ENCODE measurements at places on chromosomes 1 and 21. TPM values are rescaled to one million over a fixed set of nuclear protein-coding genes. Genes with fewer than 3 reads are reported as not detected.
A peak's percentile ranks its signal among the peaks of the same experiment; 100 is the strongest.

Gene BRINP3
- 2.2 TPM for total RNA-seq

Gene SHISAL2A
- not detected for total RNA-seq

Gene ANKRD65
- 0.31 TPM for total RNA-seq

Gene HSPA13
- 37.0 TPM for total RNA-seq

Gene KIAA1614
- 2.6 TPM for total RNA-seq

Gene UBXN10
- total RNA-seq: 0.13 TPM

Gene PRR9
- total RNA-seq: not detected

Gene COL18A1
- total RNA-seq: 61.1 TPM

Gene OR4F16
- total RNA-seq: not detected

Gene SPRR2G
- not detected for total RNA-seq

Gene VASH2
- total RNA-seq: 8.3 TPM

Gene PDE4B
- 45.6 TPM for total RNA-seq

- no peak for DNase-seq
Measured at GRCh38 chr1:39990428-39990827, 35.5 kb downstream of the MFSD2A start.

GRCh38 chr1:186930238-186930637 is 101.5 kb downstream of the PLA2G4A start:
- no peak for DNase-seq

GRCh38 chr1:44701141-44701573 is 26.6 kb downstream of the ARMH1 start:
- no peak for DNase-seq

DNA sequence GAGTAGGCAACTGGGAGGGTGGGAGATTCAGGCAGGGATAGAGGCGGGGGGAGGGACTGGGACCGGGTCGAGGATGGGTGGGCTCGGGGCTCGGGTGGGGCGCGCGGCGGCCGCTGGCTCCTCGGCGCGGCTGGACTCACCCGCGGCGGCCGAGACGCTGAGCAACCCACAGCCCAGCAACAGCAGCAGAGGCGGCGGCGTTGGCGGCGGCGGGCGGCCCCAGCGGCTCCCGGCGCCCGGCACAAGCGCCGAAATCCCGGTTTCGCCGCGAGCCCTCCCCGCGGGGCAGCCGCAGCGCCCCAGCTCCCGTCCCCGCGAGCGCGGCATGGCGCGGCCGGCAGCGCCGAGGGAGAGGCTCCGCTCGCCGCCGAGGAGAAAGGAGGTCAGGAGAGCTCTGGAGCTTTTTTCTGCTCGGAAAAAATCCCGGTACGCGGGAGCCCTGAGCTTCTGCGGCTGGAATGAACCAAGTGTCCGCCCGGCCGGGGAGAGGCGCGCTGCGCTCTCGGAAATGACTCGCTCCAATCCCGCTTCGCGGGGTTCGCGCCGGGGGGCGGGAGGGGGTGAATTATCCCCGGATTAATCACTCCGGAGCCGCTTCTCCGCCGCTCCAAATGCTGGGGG is at the start of gene CSMD2:
Gene CSMD2 (minus strand): TSS at position 460 of the 621 bp plus-strand sequence. CDS start 133 bp downstream, at position 327.
- DNase-seq: peak; percentile 61

DNA sequence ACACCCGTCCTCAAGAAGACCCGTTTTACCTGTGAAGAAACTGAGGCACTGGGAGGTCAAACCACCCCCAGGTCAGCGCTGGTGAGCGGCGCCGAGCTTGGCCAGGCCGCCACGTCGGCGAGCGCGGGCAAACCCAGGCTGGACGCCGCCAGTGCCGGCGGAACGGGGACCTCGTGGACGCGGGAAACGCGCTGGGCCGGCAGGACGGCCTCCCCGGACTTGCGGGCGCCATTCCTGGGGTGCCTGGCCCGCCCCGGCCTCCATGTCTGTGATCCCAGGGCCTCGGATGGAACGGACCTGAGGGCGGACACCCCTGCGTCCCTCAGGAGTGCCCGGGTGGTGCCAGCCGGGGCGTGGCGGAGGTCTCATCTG is 764 bp upstream of the SUMO3 start:
- no peak for DNase-seq

DNA sequence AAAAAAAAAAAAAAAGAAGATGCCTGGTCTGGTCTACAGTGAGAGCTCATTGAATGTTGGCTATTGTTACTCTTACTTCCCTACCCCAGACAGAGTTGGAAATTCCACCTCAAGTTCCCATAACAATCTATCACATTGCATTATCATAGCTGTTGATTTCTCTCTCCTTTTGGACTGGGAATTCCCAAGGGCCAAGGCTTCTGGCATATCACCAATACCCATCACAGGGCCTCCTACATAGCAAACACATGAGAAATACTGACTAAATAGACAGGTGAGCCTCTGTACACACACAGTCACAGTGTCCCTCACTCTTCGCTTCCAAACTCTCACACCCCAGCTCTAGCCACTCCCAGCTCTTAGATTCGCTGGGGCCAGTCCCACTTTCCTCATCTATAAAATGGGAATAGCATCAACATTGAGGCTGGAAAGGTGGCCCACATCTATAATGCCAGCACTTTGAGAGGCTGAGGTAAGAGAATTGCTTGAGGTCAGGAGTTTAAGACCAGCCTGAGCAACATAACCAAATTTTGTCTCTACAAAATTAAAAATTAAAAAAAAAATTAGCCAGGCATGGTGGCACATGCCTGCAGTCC is 6.4 kb downstream of the PTAFR start:
- no peak for DNase-seq

GRCh38 chr1:198657550-198658064 is 18.8 kb downstream of the PTPRC start:
- no peak for DNase-seq

DNA sequence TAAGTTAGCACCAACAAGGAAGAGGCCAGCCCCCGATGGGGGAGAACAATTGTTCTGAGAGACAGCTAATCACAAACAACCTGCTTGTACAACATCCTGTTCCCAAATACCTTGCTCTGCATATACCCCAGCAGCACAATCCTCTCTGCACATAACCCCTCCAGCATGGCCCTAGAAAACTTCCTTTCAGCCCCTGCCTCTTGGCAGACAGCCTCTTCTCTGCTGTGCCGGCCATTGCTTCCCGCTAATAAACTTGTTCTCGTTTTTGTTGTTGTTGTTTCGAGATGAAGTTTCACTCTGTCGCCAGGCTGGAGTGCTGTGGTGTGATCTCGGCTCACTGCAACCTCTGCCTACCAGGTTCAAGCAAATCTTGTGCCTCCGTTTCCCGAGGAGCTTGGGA is 392.7 kb downstream of the SMYD3 start:
- DNase-seq: peak; percentile 22

DNA sequence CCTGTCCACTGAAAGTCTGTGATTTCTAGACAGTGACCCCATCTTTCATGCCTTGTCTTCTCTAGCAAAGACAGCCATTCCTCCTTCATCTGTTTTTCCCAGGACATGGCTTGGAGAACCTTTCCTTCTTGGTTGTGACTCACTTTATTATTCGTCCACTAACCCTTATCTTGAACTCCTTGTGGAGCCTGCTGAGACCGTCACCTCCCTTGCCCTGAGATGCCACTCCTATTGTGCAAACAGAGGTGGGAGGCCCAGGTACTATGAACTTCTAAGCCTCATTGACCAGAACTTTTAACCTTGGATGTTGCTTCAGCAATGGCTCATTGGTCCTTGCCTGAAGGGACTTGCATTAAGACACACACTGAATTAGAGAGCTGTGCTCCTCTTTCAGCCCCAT is 117.5 kb downstream of the FOXD2 start:
- no peak for DNase-seq

DNA sequence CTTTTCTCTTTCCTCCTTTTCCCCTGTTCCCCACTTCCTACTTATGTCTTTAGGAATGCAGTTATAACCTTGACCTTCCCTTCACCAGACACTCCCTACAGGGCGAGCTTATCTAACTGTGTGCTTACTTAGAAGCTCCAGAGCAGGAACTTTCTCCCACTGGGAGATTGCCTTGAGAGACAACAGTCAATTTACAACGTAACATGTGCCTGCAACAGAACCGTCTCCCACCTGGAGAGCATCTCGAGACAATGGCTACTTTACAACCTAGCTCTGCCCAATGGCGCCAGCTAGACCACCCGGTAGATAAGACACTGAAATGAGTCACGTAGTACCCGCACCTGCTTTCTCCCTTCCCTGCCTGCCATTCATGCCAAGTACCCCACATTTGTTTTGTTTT is 16.7 kb downstream of the HMGN1 start:
- no peak for DNase-seq

DNA sequence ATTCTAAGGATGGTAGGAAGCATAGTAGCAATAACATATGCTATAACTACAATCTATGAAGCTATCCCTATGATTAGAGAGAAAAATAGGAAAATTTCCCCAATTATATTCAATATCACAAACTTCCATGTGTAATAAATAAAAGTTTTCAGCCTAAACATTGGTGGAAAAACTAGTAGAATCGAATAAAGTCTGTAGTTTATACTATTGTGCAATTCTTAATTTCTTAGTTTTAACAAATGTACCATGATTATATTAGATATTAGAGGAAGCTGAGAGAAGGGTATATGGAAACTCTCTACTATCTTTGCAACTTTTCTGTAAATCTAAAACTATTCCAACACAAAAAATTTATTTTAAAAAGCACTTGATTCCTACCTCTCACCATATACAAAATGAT is 13.8 kb upstream of the GFI1 start:
- no peak for DNase-seq

GRCh38 chr1:160412028-160412362 is 11.6 kb downstream of the VANGL2 start:
- DNase-seq: no peak

- peak; percentile 32 for DNase-seq
Measured at GRCh38 chr1:204651843-204652421, 33.6 kb downstream of the LRRN2 start.

GRCh38 chr1:1020415-1021009 is 592 bp downstream of the AGRN start:
- DNase-seq: no peak

DNA sequence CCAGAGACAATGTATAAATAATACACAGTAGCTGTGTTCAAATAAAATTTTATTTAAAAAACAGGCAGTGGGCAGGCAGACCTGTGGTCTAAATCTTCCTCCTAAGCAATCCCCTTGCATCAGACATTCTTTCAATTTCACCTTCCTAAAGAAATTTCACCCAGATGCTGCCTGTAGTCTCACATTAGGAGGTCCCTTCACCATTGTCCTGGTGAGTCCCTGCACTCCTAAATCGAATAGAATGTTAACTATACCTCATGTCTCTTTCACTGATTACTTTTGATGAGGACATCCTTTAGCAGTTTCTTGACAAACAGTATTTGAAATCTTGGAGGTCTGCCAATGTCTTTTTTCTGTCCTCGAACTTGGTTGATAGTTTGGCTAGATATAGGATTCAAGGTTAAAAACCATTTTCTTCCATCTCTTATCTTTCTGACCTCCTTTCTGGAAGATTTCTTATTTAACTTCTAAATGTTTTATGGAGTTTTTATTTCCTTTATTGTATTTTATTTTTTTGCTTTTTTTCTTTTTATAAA is 77.5 kb downstream of the LPGAT1 start:
- DNase-seq: no peak

GRCh38 chr1:208857465-208857864 is 613.3 kb upstream of the PLXNA2 start:
- no peak for DNase-seq

DNA sequence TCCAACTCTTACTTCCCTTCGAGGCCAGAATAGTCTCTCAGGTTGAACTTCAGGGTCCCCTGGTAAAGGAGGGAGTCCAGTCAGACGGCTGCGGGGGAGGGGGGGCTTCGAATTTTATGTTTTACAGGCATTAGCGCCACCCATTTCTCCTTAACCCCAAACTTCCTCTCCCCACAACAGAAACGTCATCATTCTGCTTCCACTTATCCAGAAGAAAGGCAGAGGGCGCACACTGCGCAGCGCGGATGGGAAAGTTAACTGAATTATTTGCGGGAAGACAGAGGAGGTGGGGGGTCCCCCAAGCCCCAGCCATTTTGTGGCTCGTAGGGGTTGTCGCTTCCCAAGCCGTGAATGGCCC is 529 bp upstream of the PRMT2 start:
- DNase-seq: no peak

DNA sequence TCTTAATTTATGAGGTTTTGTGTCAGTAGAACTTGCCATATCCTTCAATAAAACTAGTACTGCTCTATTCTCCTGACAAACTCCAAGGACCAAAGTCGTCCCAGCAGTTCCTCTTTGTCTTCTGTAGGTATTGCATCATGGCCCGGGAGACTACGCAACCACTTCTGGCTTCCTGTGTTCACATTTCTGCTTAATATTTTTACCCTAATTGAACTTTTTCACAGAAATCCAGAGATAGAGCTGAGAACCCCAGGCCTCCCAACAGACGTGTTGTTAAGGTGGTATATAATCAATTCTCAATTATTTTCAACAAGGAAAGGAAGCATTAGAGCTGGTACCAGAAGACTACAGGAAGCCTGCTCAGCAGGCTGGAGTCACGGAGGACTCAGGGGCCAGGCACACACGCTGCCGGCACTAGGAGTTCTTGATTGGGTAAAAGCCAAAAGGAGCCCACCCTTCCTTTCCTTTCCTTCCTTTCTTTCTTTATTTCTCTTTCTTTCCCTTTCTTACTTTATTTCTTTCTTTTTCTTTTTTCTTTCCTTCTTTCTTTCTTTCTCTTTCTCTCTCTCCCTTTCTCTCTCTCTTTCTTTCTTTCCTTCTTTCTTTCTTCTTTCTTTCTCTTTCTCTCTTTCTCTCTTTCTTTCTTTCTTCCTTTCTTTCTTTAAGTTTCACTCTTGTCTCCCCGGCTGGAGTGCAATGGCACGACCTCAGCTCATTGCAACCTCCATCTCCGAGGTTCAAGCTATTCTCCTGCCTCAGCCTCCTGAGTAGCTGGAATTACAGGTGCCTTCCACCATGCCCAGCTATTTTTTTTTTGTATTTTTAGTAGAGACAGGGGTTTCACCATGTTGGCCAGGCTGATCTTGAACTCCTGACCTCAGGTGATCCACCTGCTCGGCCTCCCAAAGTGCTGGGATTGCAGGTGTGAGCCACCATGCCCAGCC is 173.7 kb downstream of the ZBTB18 start:
- no peak for DNase-seq

DNA sequence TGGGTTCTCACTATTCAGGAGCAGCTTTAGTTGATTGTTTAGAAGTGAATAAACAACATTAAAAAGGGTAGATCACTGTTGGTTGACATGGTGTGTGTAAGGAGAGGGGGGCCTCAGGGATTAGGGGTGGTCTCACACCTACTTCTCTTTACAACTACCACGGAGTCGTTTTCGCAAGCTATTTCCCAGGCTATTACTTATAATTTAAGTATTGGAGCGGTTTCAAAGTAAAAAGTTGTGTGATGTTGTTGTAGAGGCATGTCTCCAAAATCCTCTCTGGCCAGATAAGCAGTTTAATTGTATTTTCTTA is 1.3 kb downstream of the GPSM2 start:
- no peak for DNase-seq

- no peak for DNase-seq
Measured at GRCh38 chr1:55309053-55309452, 93.9 kb upstream of the USP24 start.

GRCh38 chr1:184075055-184076029 is 23.8 kb downstream of the TSEN15 start:
- DNase-seq: peak; percentile 33

DNA sequence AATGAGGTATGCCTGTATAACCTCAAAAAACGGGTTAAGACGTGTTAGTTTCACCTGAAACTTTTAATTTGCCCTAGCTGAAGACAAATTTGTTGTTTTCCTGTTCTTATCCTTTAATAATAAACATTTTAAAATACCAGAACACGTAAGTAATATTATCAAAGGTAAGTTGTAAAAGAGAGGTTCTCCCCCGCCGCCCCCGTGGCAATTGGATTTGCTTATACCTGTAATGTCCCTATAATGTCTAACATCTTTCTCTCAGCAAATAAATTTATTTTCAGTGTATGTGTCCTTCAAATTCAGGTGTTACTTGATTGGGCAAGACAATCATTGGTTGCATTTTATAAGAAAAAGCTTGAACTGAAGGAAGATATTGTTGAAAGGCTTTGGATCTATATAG is 5.9 kb downstream of the URB2 start:
- DNase-seq: no peak

GRCh38 chr1:218679391-218679790 is 334.3 kb downstream of the TGFB2 start:
- DNase-seq: no peak
